ENCODE measurements at places on chromosomes 3 and 15. TPM values are rescaled to one million over a fixed set of nuclear protein-coding genes. Genes with fewer than 3 reads are reported as not detected.

DNA sequence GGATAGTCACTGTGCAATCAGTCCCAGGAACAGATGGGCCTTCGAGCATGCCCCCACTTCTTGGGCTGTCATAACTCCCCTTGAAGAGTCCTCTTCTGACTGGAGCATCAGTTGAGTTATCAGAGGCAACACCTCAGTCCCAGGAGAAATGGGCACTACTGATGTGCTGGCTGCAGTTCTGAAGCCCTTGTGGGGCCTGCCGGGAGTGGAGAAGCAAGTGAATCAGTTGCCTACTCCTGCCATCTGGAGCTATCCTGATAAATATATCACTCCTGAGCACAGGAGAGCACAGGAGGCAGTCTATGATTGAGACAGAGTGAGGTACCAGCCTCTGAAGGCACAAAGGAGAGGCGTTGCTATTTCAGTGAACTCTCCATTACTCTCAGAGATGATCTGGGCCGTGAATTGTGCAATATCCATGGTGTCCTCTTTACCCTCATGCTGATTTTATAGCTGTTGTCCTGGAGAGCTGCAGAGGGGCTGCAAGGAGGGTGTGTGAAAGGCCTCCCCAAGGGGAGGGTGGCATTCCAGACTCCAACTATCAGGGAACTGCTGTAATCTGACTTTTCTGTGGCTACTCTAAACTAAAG lies 344.2 kb upstream of the ROPN1 start:
- DNase-seq: no peak

GRCh38 chr15:56244038-56244810 lies 545 bp upstream of the RFX7 start:
- peak; percentile 61 for DNase-seq

- no peak for DNase-seq
These were observed 17.5 kb upstream of the TM4SF19 start for GRCh38 chr3:196355668-196356067.

DNA sequence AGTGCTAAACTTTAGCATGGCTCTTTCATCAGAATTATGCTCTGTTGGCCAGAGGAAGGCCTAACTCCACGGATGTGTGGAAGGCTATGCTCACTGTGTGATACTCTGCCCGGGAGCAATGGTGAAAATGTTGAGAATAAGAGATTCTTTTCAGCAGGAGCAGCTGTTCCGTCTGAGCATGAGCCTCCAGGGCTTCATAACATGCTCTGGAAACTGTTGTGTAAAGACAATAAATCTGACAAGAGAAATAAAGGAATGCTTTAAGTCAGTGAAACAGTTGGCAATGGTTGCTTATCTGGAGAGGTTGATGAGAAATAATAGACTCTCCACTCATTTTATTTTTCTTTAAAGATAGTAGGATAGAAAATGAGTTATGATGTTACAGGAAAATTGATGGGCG lies 269.8 kb downstream of the DIPK2A start:
- no peak for DNase-seq

- DNase-seq: no peak
These were observed 63.4 kb downstream of the ERC2 start for GRCh38 chr3:56404884-56405283.

DNA sequence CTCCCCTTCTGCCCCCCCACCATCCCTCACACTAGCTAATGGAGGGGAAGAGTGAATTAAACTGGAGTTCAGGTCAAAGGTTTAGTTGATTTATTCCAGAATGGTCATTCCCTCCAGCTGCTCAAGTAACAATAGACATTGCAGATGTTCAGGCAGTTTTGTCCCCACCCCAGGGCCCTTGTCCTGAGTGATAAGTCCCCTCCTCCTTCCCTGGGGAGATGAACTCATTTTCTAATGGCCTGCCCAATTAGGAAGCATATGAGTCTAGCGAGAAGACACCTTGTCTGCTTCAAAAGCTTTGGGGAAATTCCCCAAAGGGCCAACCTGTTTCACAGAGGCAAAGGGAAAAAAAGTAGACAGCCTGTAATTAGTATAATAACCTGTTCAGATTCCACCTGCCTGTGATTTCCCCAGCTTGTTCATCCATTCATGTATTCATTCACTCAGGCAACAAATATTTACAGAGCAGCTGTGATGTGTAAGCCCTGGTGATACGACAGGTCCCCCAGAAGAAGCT lies 165.3 kb downstream of the SHQ1 start:
- DNase-seq: no peak

- DNase-seq: no peak
These were observed 25.5 kb upstream of the KNG1 start for GRCh38 chr3:186691676-186692075.

DNA sequence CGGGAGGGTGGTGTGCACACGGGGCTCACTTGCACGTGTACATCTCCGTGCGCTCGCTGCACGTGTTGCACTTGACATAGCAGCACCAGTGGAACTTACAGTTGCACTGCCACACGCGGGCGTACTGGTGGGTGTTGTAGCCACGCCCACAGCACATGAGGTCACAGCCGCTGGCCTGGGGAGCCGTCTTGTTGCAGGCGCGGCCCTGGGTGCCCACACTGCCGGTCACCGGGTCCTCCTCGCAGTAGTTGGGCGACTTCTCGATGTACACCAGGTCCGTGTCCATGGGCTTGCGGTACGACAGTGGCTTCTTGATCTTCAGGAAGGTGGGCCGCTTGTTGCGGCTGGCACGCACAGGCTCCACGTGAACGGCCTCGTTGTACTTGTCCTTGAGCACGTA lies 61.0 kb downstream of the WNT7A start:
- no peak for DNase-seq

DNA sequence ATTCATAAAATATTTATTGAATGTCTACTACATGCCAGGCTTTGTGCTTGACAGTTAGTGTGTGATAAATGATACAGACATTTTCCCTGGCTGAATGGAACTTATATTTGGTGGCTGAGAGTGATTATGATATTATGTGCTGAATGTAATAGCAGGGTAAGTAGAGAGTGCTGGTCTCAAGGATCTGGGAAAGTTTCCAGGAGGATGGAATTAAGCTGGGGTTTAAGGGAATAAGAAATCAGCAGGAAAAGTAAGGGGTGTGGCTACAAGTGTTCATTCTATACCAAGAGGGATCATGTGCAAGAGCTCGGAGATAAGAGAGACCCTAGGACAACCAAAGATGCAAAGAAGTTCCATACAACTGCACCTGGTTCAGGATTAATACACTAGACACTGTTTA lies 500.1 kb upstream of the CFAP20DC start:
- no peak for DNase-seq

- no peak for DNase-seq
These were observed 51.6 kb downstream of the RARB start for GRCh38 chr3:25479727-25480010.

- no peak for DNase-seq
These were observed 4.0 kb downstream of the NEDD4 start for GRCh38 chr15:55989383-55989782.

DNA sequence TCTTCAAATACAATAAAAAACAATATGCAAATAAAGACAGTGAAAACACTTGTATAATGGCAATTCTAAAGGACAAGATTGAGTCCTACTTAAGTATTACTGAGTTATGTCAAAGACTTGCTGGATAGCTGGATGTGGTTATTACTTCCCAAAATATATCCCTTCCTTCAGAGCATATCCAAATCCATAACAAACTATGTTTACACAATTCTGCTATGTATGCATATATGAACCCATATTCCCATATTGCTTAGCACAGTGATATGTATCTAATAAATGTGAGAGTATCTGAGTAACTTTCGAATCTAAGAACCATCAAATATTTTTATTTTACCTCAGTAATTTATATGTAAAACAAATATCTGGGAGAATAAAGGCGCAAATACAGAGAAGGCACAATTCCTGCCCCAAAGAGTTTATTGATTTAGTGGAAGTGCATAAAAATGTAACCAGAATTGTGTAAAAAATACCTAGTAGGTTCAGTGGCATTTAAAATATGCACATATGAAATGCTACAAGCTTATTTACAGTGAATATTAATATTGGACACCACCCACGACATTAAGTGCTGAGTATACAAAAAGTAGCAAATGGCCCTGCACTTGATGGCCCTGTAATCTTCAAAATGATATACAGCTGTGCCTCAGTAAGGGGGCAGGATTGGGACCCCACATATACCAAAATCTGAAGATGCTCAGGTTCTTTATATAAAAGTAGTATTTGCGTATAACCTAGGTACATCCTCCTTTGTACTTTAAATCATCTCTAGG lies 37.1 kb downstream of the TMEM212 start:
- no peak for DNase-seq

- no peak for DNase-seq
These were observed 612.9 kb downstream of the ROBO1 start for GRCh38 chr3:79154865-79155264.

DNA sequence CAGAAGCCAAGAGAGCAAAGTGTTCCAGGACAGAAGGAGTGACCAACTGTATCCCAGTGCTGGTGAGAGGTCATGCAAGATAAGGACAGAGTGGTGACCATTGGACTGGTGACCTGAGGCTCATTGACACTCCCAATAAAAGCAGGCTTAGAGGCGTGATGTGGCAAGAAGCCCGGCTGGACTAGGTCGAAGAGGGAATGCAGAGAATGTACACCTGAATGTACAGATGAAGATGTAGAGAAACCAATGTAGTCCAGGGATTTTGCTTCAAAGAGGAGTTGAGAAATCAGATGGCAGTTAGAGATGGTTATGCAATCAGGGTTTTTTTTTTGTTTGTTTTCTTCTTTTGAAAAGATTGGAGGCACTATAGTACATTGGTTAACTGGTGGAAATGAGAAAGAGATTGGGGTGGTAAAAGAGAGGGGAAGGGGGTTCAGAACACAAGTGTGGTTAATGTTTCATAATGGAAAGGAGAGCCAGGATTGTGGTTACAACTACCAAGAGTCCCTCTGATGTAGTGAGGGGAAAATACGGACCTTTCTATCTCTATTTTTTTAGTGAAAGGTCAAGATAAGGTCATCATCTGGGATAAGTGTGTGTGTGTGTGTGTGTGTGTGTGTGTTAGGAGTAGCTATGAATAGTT lies 23.3 kb downstream of the ST3GAL6 start:
- no peak for DNase-seq

DNA sequence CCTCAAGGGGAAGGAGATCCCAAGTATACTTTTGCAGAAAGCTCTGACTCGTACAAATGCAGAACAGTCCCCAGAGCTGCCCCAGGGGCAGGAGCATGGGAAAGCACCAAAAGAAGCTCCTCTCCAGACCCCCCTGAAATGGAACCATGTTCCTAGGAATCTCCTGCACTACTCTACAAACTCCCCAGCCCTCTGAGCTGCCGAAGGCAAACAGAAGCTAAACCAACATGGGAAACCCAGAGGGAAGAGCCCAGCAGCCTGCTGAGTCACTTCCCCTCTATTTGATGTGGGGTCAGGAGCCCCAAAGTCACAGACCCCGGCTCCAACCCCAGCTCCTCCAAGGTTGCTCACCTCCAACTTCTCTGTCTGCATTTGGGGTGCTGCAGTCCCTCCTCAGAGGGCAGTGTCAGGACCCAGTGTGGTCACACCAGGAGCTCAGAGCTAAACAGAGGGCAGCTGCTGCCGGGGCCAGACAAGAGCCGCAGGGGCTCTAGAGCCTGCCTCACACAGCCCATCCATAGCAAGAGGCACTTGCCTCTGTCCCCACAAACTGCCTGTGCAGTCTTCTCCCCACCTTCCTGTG lies 3.8 kb upstream of the PLXNA1 start:
- DNase-seq: no peak

- no peak for DNase-seq
These were observed 33.4 kb upstream of the ZNF609 start for GRCh38 chr15:64426845-64427465.

DNA sequence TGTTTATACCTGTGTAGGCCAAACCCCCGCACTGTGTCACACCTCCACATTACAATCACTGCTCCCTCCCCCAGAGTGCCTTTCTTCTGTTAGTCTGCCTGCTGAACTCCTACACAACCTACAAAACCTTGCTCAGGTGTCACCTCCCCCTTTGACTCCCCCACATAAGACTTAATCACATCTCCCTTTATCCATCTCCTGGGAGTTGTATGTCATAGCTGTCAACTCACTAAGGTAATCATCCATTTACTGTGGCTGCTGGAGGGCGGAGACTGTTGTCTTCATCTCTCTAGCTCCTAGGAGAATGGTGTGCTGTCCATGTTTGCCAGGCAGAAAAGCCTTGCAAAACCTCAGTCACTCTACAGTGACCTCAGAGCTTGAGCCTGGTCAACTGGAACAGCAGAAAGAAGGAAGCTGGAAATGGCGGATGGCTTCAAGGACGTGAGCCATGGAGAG lies 43.8 kb downstream of the ZNF710 start:
- no peak for DNase-seq

DNA sequence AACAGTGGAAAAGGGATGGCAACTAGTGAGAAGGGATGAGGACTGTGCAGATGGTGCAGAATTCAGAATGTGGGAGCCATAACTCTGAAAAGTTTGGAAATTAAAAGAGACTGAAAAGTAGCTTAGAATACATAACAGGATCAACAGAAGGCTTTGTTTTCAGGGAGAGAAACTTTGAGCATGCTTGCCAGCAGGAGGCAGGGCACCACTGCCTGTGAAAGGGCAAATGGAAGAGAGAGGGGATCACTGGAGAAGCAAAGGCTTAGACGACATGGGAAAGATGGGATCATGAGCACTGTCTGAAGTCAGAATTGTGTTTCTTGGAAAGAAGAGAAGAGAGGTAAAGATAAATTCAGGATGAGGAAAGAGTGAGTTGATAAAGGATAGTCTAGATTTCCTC lies 99.6 kb downstream of the ABI3BP start:
- no peak for DNase-seq

GRCh38 chr15:78362716-78363380 lies 22.7 kb downstream of the CRABP1 start:
- DNase-seq: no peak

- DNase-seq: no peak
These were observed 15.2 kb downstream of the TRNT1 start for GRCh38 chr3:3141939-3142338.

DNA sequence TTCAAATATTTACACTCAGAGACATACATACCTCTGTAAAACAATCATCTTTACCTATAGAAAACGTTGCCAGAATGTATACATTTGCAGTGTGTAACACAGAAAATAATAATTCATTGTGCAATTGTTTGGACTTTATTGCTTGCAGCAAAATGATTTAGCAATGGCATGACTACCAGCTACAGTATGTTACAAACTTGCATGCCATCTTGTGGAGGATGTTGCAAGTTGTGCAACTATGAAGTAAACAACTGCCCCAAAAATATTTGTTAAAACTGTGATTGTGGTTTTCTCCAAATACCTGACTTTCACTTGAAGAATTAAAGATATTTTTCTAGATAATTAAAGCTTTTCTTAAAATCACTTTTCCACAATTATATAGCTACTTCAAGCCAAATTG lies 27.1 kb upstream of the C3orf49 start:
- no peak for DNase-seq

GRCh38 chr3:182315313-182315712 lies 478.0 kb upstream of the ATP11B start:
- no peak for DNase-seq

GRCh38 chr3:53035825-53036619 lies 9.9 kb downstream of the SFMBT1 start:
- DNase-seq: no peak

The TXNRD3 gene
- 12.3 TPM for total RNA-seq

The P4HTM gene
- total RNA-seq: 47.2 TPM

The ITPR1 gene
- 98.1 TPM for total RNA-seq

The STRIT1 gene
- total RNA-seq: not detected

The YEATS2 gene
- 37.7 TPM for total RNA-seq

The ZBBX gene
- 0.52 TPM for total RNA-seq

The GCNT3 gene
- total RNA-seq: 1.8 TPM

The GP5 gene
- total RNA-seq: 0.21 TPM

The NOX5 gene
- total RNA-seq: 0.89 TPM

The NR2E3 gene
- total RNA-seq: 0.23 TPM

The SERINC4 gene
- 0.34 TPM for total RNA-seq
